Stimulated activated CD8-positive, alpha-beta memory T cell treated with anti-CD3 and anti-CD28 coated beads, Interleukin-7, amount 100 ng/mL, for 1 hour (primary cell): ENCODE measurements at places on chromosomes 3 and 15.

DNA sequence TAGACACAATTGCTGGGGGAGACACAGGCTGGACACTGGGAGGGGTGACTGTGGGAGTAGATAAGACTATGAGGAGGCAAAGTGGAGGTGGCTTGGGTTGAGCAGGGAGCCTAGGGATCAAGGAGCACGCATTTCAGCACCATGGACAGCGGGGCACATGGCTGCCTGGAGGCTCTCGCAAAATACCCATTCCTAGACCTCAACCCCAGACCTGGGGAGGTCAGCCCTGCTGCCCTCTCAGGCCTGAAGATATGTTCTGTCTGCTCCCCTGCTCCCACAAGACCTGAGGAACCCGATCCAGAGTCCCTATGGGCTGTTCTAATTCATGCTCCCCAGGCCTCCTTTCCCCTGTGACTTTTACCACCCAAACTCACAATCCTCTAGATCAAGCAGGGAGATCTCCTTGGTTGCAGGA, 16.0 kb upstream of the CPEB1 start:
- DNase-seq, result no peak

- DNase-seq, result no peak
Observed at GRCh38 chr3:8981700-8982099, 18.4 kb upstream of the RAD18 start.

GRCh38 chr3:168847291-168847883, 751.7 kb upstream of the GOLIM4 start:
- no peak for DNase-seq

GRCh38 chr3:72345980-72346379, 502.3 kb downstream of the SHQ1 start:
- no peak for DNase-seq

GRCh38 chr3:57974796-57975388, 33.3 kb upstream of the FLNB start:
- no peak for DNase-seq

DNA sequence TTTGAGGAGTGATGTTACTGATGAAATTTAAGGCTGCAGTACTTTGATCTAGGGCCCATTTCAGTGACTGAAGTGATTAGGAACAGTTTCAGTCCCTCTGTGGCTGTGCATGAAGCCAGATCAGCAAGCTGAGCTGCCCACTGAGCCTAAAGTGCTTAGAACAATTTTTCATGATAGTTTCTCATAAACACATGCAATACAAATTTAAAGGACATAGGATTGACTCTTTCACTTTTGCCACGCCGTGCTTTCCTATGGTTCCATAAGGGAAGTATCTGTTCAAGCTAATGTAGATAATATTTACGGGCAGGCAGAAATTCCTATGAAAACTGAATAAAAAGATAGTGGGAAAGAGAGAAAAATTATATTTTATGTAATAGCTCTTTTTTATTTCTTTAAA, 10.6 kb downstream of the ANKUB1 start:
- DNase-seq, result no peak

GRCh38 chr3:73021301-73021835, 24.8 kb downstream of the PPP4R2 start:
- no peak for DNase-seq

- DNase-seq, result no peak
Observed at GRCh38 chr15:48367483-48367882, 36.3 kb downstream of the DUT start.

- no peak for DNase-seq
Observed at GRCh38 chr3:73746623-73747022, 121.9 kb upstream of the PDZRN3 start.

DNA sequence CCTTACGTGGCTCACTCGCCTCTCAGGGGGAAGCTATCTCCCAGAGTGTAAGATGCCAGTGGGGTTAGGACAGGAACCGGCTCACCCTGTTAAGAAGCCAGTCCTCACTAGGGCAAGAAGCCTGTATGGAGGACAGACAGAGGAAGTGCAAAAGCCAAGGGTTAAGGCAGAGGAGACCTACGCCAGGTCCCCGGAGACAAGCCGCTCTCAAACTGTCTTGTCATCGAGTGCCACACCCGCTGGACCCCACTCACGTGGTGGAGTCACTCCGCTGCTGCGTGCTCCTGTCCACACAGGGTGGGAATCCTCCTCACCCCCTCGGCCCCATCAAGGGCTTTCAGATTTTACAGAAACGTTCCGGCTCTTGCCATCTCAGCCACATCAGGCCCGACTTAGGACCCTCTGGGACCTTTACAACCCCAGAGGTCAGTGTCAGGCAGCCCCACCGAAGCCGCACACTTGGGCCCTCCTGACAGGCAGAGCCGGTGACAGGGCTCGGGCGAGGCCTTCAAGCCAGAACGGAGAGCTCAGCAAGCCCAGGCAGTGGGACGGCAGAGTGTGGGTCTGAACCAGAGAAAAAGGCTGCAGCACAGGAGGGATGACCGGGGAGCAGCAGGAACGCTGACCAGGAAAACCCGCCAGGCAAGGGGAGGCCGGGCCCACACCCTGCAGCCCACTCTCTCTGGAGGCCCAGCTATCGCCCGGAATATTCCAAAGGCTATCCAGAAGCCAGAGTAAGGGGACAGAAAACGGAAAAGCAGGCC, 61.7 kb downstream of the XXYLT1 start:
- DNase-seq, result no peak

DNA sequence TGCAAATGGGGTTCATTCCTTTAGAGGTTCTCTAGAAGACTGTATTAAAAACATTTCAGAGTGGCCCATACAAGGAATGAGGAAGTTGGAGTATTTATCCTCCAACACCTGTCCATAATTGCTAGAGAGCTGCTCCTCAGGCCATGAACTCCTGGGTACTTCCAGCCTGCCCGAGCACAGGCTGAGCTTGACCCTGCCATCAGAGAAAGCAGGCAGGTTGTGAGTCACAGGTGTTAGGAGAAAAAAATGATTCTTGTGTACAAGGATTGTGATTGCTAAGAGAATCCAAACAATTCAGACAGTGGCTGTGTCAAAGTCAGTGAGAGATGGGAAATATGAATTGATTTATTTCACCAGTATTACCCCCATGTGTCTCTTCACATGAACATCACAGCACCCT, 156.8 kb upstream of the GADL1 start:
- DNase-seq, result no peak
